ENCODE measurements at places on chromosomes 5 and 9. TPM values are rescaled to one million over a fixed set of nuclear protein-coding genes. Genes with fewer than 3 reads are reported as not detected.

GRCh38 chr9:128771094-128771721 is 519 bp downstream of the ZER1 start:
- peak overlapping the region; percentile 63 for H3K27ac ChIP-seq
- peak overlapping the region; percentile 65 for H3K4me3 ChIP-seq
- no peaks in the 10 kb centered on the region for H3K27me3 ChIP-seq
- DNase-seq, result peak; percentile 12

- DNase-seq, result no peak
- H3K4me3 ChIP-seq, result no peak overlapping the region
- no peaks in the 10 kb centered on the region for H3K36me3 ChIP-seq
- no peak overlapping the region for H3K27ac ChIP-seq
- peaks cover 8% of the 10 kb centered on the region for H3K27me3 ChIP-seq
Observed at GRCh38 chr5:2415678-2416077, 335.8 kb downstream of the IRX2 start.

- H3K27ac ChIP-seq, result no peak overlapping the region
- H3K27me3 ChIP-seq, result no peaks in the 10 kb centered on the region
- H3K36me3 ChIP-seq, result no peaks in the 10 kb centered on the region
- no peak for DNase-seq
Observed at GRCh38 chr9:37971108-37971459, 67.2 kb upstream of the SLC25A51 start.

DNA sequence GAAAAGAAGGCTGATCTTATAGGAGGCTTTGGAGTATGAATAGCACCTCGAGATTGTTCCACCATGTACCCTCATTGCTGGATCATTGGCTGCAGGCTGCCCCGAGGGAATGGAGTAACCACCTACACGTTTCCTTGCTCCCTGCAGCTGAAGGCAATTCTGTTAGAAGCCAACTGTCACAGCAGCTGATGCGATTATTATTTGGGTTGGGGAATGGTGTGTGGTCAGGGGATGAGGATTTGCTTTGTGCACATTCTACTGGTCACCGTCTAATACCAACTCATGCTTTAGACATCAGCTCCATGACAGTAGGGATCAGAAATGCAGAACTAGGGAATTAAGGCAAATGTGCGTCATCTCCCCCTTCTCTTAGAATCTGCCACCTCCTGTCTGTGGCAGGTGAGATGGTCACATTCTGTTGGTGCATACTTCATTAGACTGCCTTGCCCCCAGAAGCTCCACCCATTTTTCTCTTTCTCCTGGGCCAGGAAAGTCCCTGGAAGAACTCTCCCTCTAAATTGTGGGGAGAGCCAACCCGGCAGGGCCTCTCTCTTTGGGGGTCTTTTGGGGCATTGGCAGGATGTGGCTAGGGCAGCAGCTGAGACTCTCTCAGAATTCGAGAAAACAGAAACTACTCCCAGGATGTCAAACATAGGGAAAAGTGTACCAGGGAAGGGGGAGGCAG is 32.8 kb downstream of the NEUROG1 start:
- no peaks in the 10 kb centered on the region for H3K4me1 ChIP-seq
- no peaks in the 10 kb centered on the region for H3K36me3 ChIP-seq
- no peak overlapping the region for H3K4me3 ChIP-seq
- no peak for DNase-seq

- DNase-seq, result no peak
- H3K4me3 ChIP-seq, result peak overlapping the region; percentile 41
- peaks cover 89% of the 10 kb centered on the region for H3K27me3 ChIP-seq
Observed at GRCh38 chr5:154476354-154477205, 1.4 kb downstream of the HAND1 start.

- no peak for DNase-seq
- no peak overlapping the region for H3K4me3 ChIP-seq
- H3K27me3 ChIP-seq, result no peaks in the 10 kb centered on the region
- H3K36me3 ChIP-seq, result no peaks in the 10 kb centered on the region
Observed at GRCh38 chr5:9712506-9712905, 82.4 kb upstream of the TAS2R1 start.

DNA sequence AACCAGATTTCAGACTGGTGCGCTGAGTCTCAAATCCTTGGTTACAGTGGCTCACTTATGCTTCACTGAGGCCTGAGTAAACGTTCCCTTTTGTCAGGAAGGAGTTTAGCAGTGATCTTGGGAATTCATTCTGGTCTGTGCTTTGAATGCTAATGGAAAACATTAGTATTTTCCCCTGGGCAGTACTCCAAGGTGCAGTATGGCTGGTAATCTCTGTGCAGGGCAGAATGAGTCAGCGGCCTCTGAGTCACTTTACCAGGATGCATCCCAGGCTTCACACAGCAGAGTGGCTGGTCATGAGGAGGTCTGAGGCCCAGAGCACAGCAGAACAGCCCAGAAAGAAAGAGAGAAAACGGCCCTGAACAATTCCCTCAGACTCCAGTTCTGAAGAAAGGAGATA is 54.0 kb downstream of the PCA3 start:
- no peak overlapping the region for H3K4me3 ChIP-seq
- no peaks in the 10 kb centered on the region for H3K36me3 ChIP-seq
- no peaks in the 10 kb centered on the region for H3K4me1 ChIP-seq
- no peak for DNase-seq
- H3K27me3 ChIP-seq, result no peaks in the 10 kb centered on the region

DNA sequence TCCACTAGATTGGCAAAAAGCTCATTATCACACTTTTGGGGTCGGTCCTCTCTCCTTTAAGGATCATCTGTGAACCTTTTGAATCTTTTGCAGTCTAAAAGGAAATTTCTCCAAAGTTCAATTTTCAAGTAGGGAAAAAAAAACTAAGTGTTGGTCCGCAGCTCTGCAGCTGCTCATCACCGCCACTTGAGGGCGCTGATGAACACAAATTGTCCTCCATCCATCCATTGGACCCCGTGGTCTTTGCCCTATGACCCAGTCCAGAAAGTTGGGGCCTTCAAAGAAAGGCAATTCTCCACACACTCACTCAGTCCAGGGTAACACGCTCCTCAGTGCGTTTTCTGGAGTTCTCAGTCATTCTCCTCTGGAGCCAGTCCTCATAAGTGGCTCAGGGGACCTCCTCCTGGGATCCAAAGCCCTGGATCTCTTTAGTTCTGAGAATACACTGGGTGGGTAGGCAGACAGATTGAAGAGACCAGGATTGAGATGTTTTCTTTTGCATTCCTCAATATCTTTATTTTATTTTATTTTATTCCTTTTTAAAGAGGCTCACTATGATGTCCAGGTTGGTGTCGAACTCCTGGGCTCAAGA is 63.6 kb upstream of the SLC28A3 start:
- DNase-seq, result no peak
- no peak overlapping the region for H3K4me3 ChIP-seq
- H3K36me3 ChIP-seq, result no peaks in the 10 kb centered on the region
- H3K4me1 ChIP-seq, result no peaks in the 10 kb centered on the region

DNA sequence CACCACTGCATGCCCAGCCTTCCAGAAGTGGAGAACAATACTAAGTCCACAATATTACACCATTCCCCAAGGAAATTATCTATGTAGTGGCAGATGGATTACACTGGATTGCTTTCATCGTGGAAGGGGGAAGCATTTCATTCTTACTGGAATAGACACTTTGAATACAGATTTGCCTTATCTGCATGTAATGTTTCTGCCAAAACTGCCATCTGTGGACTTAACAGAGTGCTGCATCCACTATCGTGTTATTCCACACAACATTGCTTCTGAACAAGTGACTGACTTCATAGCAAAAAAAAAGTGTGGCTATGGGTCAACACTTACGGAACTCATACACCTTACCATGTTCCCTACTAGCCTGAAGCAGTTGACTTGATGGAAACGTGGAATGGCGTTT is 536.9 kb downstream of the BRINP1 start:
- H3K4me1 ChIP-seq, result no peaks in the 10 kb centered on the region
- no peak overlapping the region for H3K4me3 ChIP-seq
- no peaks in the 10 kb centered on the region for H3K36me3 ChIP-seq
- DNase-seq, result no peak
- no peaks in the 10 kb centered on the region for H3K27me3 ChIP-seq

DNA sequence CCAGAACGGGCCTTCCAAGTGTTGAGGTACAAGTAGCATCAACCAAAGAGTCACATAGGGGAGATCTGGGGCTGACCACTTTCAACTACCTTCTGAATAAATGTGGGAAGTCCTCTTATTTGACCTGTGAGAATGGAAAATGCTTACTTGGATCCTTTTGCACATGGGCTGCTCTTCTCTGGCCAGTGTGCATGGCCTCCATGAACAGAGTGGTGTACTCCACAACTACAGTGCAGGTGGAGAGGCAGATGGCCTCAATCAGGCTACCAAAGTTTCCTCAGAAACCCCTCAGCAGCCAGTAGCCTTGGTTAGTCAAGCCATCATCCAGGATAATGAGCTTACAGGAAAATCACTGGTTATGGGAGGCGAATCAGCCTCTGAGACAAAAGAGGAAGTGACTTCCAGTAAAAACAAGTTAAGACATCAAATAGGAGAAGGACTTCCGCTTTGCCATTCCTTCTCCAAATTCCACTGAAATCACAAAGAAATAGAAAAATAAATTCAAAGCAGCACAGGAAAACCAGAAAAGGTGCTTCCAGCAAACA is 18.3 kb upstream of the FCHO2 start:
- H3K27me3 ChIP-seq, result peaks cover 4% of the 10 kb centered on the region
- no peaks in the 10 kb centered on the region for H3K4me1 ChIP-seq
- DNase-seq, result no peak
- H3K36me3 ChIP-seq, result no peaks in the 10 kb centered on the region
- H3K4me3 ChIP-seq, result no peak overlapping the region
- no peak overlapping the region for H3K27ac ChIP-seq

- no peak overlapping the region for H3K4me3 ChIP-seq
- H3K27me3 ChIP-seq, result no peaks in the 10 kb centered on the region
- H3K4me1 ChIP-seq, result no peaks in the 10 kb centered on the region
- no peak for DNase-seq
Observed at GRCh38 chr9:107888773-107889227, 399.2 kb upstream of the KLF4 start.

DNA sequence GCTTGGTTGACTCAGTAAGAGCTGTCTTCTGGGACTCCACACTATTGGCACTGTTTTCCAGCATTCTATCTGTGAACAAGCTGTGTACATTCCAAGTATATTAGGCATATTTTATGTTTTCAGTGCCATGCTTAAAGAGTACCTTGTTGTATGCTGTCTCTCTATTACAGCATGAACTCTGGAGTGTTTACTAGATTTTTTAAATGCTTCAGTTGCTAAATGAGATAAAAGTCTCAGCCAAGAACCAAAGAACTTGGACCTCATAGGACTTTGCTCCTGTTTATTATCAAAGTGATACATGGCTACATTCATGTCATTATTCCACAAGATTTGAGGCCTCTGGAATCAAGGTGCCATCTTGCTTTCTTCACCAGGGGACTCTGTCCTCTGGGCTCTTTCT is 167.2 kb downstream of the C9orf152 start:
- DNase-seq, result no peak

DNA sequence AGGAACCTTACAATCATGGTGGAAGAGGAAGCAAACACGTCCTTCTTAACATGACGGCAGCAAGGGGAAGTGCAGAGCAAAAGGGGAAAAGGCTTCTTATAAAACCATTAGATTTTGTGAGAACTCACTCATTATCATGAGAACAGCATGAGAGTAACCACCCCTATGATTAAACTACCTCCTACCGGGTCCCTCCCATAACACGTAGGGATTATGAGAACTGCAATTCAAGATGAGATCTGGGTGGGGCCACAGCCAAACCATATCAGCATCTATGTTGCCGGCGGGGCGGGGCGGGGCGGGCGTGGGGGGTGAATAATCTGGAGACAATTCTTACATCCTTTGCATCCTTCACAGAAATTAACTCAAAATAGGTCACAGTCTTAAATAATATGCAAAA is 58.8 kb upstream of the GFPT2 start:
- no peak overlapping the region for H3K4me3 ChIP-seq
- no peak for DNase-seq
- no peaks in the 10 kb centered on the region for H3K36me3 ChIP-seq
- H3K27ac ChIP-seq, result no peak overlapping the region

GRCh38 chr5:170256571-170256970 is 23.8 kb downstream of the C5orf58 start:
- H3K27me3 ChIP-seq, result no peaks in the 10 kb centered on the region
- no peak overlapping the region for H3K4me3 ChIP-seq
- DNase-seq, result no peak
- H3K27ac ChIP-seq, result no peak overlapping the region
- H3K36me3 ChIP-seq, result peaks cover 99% of the 10 kb centered on the region

DNA sequence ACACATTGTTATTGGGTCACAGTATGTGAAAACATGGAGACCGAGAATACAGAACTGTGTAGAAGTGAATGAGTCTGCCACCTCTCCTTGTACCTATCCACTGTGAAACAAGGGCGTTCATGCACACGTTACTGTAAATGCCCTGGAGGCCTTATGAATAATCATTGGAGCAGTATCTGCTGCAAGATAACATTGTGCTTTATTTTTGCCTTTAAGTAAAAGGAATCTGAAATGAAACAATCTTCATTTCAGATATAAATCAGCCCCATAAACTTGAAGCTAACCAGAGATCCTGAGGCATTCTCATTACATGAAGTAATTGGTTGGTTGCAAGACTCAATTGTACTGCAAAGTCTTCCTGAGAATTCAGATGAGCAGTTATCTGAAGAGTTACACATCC is 419.6 kb downstream of the KDM4C start:
- H3K27ac ChIP-seq, result no peak overlapping the region
- no peaks in the 10 kb centered on the region for H3K4me1 ChIP-seq
- H3K27me3 ChIP-seq, result no peaks in the 10 kb centered on the region
- H3K36me3 ChIP-seq, result peaks cover 10% of the 10 kb centered on the region
- H3K4me3 ChIP-seq, result no peak overlapping the region

DNA sequence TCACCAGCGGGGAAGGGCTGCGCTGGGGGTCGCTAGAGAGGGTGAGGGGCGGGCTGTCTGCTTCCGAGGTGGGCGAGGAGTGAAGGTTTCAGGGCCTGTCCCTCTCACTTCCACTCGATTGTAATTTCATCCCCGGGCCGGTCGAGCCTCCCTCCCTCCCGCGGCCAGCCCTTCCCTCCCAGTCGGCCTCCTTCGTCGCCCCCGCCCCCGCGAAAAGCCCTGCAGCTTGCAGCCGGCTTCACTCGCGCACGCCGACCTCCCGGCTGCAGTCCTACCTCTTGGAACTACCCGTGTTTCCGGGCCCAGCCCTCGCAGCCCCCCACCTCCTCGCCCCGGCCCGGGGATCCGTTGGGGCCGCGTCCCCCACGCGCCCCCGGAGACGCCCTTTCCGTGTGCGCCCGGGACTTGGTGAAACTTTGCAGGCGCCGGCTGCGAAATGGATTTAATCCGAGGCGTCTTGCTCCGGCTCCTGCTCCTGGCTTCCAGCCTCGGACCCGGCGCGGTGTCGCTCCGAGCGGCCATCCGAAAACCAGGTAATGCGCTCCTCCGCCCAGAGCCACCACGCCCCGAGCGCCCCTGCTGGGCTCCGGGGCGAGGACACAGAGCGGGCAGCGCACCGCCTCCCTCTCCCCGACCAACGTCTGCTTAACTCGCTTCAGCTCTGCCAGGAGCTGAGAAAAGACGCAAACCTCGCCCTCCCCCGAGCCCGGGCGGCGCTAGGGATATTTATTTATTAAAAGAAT is at the start of gene EGFLAM:
Gene EGFLAM (plus strand): TSS at position 241 of the 743 bp plus-strand sequence. CDS start 196 bp downstream, at position 437.
- peaks cover 36% of the 10 kb centered on the region for H3K27me3 ChIP-seq
- no peaks in the 10 kb centered on the region for H3K36me3 ChIP-seq
- no peak within 1 kb of the TSS for H3K4me3 ChIP-seq
- H3K27ac ChIP-seq, result no peak within 1 kb of the TSS
- H3K4me1 ChIP-seq, result peaks cover 15% of the 10 kb centered on the region

CACNA1B gene
- not detected for total RNA-seq

C5 gene
- total RNA-seq, result 1.5 TPM

NR2F1-AS1 gene
- total RNA-seq, result not detected

ADAMTS16 gene
- 0.09 TPM for total RNA-seq

ROPN1L gene
- total RNA-seq, result 0.61 TPM

ARL10 gene
- total RNA-seq, result 18.0 TPM

IGIP gene
- total RNA-seq, result 4.7 TPM

All from T-cell (primary cell).